ENCODE measurements at places on chromosomes 2 and 18. TPM values are rescaled to one million over a fixed set of nuclear protein-coding genes. Genes with fewer than 3 reads are reported as not detected.

Gene AQP12B
- total RNA-seq = not detected

Gene ANKRD36C
- total RNA-seq = 69.4 TPM

Gene SLC9A2
- not detected for total RNA-seq

Gene ABCG5
- total RNA-seq = 0.14 TPM

Gene PTH2R
- 0.14 TPM for total RNA-seq

Gene TBR1
- not detected for total RNA-seq

Gene CHRNA1
- total RNA-seq = not detected

Data from activated T-helper 2 cell treated with anti-CD3 and anti-CD28 coated beads, Interferon-gamma antibody, Interleukin-2, Interleukin-4, amounts not matched to agents 10 μg/mL and 5 μg/mL and 100 μg/mL, durations not matched to agents 14 hours and 24 hours and 36 hours (primary cell).